ENCODE measurements at places on chromosomes 4 and X. TPM values are rescaled to one million over a fixed set of nuclear protein-coding genes. Genes with fewer than 3 reads are reported as not detected.

The ANKRD50 gene
- 19.4 TPM for total RNA-seq

- H3K4me3 ChIP-seq = no peak overlapping the region
- H3K36me3 ChIP-seq = peaks cover 25% of the 10 kb centered on the region
- no peak for DNase-seq
Observed at GRCh38 chr4:8480221-8480620, 39.6 kb downstream of the TRMT44 start.

- DNase-seq = no peak
- no peak overlapping the region for H3K27ac ChIP-seq
- no peaks in the 10 kb centered on the region for H3K4me1 ChIP-seq
- H3K4me3 ChIP-seq = no peak overlapping the region
- peaks cover 35% of the 10 kb centered on the region for H3K36me3 ChIP-seq
Observed at GRCh38 chrX:53616946-53617345, 69.6 kb downstream of the HUWE1 start.

The C4orf36 gene
- total RNA-seq = not detected

DNA sequence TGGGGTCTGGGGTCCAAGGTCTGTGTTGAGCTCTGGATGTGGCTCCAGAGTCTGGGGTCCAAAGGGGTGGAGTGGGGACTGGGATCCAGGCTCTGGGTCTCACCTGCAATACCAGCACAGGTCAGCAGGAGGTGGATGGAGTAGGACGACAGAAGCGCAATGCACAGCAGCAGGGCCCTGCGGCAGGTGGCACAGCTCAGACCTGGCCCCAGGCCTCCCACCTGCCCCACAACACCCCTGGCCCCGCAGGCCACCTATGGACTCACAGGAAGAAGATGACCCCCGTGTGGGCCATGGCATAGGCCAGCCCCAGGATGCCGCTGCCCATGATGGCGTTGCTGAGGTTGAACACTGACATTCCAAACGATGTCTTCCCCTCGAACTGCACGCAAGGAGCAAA, 3.4 kb downstream of the SLC38A5 start:
- H3K4me3 ChIP-seq = no peak overlapping the region
- no peaks in the 10 kb centered on the region for H3K4me1 ChIP-seq
- H3K36me3 ChIP-seq = no peaks in the 10 kb centered on the region
- no peak overlapping the region for H3K27ac ChIP-seq
- DNase-seq = no peak

- no peaks in the 10 kb centered on the region for H3K36me3 ChIP-seq
- no peak for DNase-seq
- no peaks in the 10 kb centered on the region for H3K4me1 ChIP-seq
- H3K27me3 ChIP-seq = no peaks in the 10 kb centered on the region
- H3K27ac ChIP-seq = no peak overlapping the region
Observed at GRCh38 chr4:110310795-110311194, 112.4 kb upstream of the ELOVL6 start.

The TREX2 gene
- total RNA-seq = not detected

DNA sequence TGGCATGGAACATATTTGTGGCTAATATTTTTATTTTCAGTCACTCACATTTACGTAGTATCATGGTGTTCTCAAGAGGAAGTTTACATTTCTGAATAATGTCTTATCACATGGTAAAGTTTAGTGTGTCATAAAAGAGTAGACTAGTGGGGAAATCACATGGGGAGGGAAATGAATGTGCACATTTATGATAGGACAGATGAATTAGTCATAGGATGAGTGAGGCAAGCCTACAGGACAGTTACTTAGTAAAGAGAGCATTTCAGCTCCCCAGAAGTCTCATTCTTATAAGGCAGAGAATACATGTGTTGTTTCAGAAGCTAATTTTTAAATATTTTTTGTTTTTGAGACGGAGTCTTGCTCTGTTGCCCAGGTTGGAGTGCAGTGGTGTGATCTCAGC, 6.2 kb downstream of the GK start:
- no peak overlapping the region for H3K4me3 ChIP-seq
- DNase-seq = no peak
- H3K4me1 ChIP-seq = peaks cover 5% of the 10 kb centered on the region
- no peaks in the 10 kb centered on the region for H3K27me3 ChIP-seq
- H3K27ac ChIP-seq = no peak overlapping the region

The AFP gene
- not detected for total RNA-seq

The RBMXL3 gene
- not detected for total RNA-seq

DNA sequence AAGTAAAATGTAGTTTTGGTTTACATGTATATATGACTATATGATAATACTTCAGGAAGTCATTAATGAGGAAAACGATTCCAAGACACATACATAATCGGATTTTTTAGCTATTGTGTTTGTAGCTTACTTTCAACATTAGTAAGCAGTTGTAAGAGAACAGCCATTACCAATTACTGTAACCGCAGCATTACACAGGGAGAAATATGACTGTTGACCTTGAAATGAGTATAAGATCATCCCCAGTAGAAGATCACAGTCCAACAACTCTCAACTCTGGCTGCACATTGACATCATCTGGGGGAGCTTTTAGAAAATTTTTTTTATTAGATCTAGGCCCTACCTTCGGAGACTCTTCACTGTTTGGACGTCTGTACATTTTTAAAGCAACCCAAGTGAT, 762.0 kb upstream of the MAGEB2 start:
- no peak overlapping the region for H3K27ac ChIP-seq
- no peaks in the 10 kb centered on the region for H3K4me1 ChIP-seq
- no peak for DNase-seq

DNA sequence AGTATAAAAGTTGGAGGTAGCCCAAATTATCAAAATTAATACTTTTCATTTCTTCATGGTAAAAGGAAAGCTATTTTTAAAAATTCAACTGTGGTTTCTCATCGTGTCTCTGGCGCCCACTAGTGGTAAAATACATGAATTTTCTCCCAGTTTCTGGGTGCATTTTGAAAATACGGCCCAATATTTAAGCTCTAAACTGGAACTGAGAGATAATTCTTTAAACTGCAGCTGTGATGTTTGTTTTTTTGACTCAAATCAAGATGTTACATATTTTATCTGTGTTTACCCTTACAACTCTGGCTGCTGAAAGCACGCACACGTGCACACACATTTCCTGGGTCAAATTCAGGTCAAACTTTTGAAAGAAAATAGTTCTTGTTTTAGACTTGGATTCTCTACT, 123.9 kb upstream of the ACSL4 start:
- no peaks in the 10 kb centered on the region for H3K4me1 ChIP-seq
- H3K4me3 ChIP-seq = no peak overlapping the region
- H3K27me3 ChIP-seq = no peaks in the 10 kb centered on the region
- no peak overlapping the region for H3K27ac ChIP-seq

DNA sequence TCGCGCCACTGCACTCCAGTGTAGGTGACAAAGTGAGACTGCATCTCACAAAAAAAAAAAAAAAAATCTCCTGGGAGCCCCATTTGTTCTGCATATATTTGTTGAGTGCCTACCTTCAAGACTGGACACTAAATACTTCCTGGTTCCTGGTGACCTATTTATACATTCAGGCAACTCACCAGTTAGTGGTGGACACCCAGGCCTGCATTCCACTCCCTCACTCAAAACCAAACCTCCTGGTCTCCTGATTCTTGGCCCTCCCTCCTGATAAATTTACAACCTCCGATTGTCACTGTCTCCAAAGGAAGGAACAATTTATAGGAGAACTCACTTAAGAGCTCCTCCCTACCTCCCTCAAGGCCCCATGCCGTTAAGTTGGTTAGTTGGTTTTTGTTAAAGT, 3.1 kb downstream of the SYAP1 start:
- peaks cover 28% of the 10 kb centered on the region for H3K4me1 ChIP-seq
- no peak for DNase-seq
- no peak overlapping the region for H3K4me3 ChIP-seq
- no peaks in the 10 kb centered on the region for H3K27me3 ChIP-seq

The ATOH1 gene
- not detected for total RNA-seq

GRCh38 chrX:97619499-97619898, 735.8 kb downstream of the RPA4 start:
- H3K36me3 ChIP-seq = no peaks in the 10 kb centered on the region
- no peak overlapping the region for H3K27ac ChIP-seq
- no peak overlapping the region for H3K4me3 ChIP-seq
- no peak for DNase-seq
- no peaks in the 10 kb centered on the region for H3K27me3 ChIP-seq

The PPP4R3C gene
- not detected for total RNA-seq

The IQSEC2 gene
- total RNA-seq = 20.5 TPM

DNA sequence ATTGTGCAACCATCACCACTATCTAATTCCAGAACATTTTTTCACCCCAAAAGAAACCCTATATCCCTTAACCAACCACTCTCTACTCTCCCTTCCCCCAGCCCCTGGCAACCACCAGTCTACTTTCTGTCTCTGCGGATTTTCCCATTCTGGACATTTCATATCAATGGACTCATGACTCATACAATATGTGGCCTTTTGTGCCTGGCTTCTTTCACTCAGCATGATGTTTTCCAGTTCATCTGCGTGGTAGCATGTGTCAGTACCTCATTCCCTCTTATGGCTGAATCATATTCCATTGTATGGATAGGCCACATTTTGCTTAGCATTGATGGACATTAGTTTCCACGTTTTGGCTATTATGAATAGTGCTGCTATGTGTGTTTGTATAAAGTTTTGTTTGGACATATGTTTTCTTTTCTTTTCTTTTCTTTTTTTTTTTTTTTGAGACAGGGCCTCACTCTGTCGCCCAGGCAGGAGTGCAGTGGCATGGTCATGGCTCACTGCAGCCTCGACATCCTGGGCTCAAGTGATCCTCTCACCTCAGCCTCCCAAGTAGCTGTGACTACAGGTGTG, 335.4 kb downstream of the BCOR start:
- H3K36me3 ChIP-seq = no peaks in the 10 kb centered on the region
- H3K27me3 ChIP-seq = no peaks in the 10 kb centered on the region
- H3K27ac ChIP-seq = no peak overlapping the region

DNA sequence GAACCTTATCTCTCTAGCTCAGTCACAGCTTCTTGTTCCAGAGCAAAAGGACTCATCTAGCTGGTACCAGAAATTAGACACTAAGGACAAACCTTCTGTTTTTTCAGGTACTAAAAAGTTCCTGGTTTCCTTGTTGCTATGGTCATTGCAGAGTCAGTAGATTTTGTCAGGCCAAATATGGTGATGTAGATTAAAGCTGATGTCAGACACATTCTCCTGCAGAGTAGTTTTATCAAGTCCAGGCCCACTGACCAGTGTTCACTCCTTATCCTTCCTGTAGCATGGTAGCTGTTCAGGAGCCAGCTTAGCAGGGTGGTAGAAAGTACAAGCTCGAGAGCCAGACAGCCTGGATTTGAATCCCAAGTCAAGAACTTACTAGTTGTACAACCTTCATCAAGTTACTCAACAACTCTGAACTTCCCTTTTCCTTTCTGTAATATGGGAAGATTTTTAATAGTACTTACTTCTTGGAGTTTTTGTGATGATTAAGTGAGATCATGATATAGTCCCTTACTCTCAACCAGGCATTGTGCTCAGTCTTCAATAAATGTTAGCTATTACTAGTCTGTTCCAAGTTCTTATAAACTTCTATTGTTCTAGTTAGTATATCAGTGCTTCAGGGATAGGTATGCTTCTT, 17.9 kb downstream of the OCRL start:
- H3K4me1 ChIP-seq = no peaks in the 10 kb centered on the region
- peaks cover 6% of the 10 kb centered on the region for H3K36me3 ChIP-seq
- DNase-seq = no peak
- H3K27ac ChIP-seq = peak overlapping the region; percentile 38
- no peaks in the 10 kb centered on the region for H3K27me3 ChIP-seq

The KLF8 gene
- total RNA-seq = 10.1 TPM

DNA sequence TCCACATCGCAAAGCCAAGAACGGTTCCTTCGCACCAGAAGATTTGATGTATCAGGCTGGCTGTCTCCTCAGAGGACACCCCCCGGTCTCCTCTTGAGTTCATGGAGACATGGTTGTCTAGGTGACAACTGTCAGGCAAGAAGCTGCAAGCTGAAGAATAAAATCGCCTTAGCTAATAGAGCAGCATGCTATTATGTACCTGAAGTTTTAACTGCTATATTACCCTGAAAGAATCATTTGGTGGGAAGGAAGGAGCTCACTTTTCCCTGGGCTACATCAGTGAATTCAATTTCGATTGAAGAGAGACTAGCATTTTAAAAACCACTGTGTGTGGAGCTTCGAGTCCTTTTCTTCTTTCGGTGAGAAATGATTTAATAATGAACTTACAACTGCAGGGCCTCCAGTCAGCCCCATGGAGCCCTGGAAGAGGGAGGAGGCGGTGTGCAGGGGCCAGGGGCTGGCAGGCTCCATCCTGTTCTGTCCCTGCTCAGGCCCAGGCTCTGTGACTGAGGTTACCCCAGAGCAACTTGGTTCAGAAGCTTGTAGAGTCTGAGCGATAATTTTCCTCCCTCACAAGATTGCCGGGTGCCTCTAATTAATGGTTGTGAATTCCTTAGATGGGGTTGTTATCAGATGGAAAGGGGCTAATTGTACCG, 191.3 kb downstream of the MID1IP1 start:
- H3K27ac ChIP-seq = no peak overlapping the region
- H3K4me3 ChIP-seq = no peak overlapping the region
- H3K36me3 ChIP-seq = no peaks in the 10 kb centered on the region
- no peaks in the 10 kb centered on the region for H3K27me3 ChIP-seq

GRCh38 chrX:48826876-48827653, 752 bp downstream of the ERAS start:
- H3K27me3 ChIP-seq = no peaks in the 10 kb centered on the region
- no peak overlapping the region for H3K4me3 ChIP-seq
- no peak overlapping the region for H3K27ac ChIP-seq

- DNase-seq = no peak
- H3K4me1 ChIP-seq = no peaks in the 10 kb centered on the region
- no peak overlapping the region for H3K27ac ChIP-seq
- H3K4me3 ChIP-seq = no peak overlapping the region
Observed at GRCh38 chrX:25536307-25536970, 520.7 kb upstream of the ARX start.

DNA sequence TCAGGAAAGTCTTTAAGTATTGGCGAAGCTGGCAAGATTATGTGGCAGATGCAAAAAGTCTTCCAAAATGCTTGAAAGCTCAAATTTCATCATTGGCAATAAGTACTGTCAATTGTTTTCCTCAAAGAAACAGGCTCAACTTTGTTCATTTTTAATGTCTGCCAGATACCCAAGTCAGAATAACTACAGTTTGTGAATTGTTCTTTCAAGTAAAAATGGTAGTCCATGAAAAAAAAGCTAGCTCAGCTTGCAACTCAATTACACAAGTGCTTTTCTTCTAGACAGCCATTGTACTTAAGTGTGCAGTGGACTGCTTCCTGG, 70.5 kb downstream of the AFF1 start:
- H3K36me3 ChIP-seq = no peaks in the 10 kb centered on the region
- H3K27me3 ChIP-seq = no peaks in the 10 kb centered on the region
- H3K4me1 ChIP-seq = peaks cover 24% of the 10 kb centered on the region
- peak overlapping the region; percentile 69 for H3K4me3 ChIP-seq
- peak overlapping the region; percentile 92 for H3K27ac ChIP-seq
- no peak for DNase-seq

The DCX gene
- total RNA-seq = 0.11 TPM

DNA sequence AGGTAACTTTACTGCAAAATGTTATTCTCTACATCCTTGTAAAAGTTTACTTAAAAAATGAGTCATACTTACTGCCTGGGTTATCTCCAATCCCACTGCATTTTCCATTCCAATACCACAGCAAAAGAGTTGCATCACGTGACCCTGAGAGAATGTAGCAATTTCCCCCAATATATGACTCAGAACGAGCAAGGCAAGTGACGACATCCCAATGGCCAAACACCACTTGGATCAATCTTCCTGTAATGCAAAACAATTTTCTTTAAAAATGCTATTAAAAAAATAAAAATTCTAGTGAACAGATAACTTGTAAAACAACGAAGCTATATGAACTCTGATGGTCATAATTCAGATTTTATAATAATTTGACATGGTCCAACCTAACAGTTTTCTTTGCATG, 224.3 kb downstream of the DCLK2 start:
- H3K4me1 ChIP-seq = no peaks in the 10 kb centered on the region
- no peaks in the 10 kb centered on the region for H3K36me3 ChIP-seq
- no peaks in the 10 kb centered on the region for H3K27me3 ChIP-seq
- DNase-seq = no peak

All from esophagus muscularis mucosa (tissue), 4 donors.